ENCODE measurements at places on chromosomes 4 and X.

GRCh38 chr4:41460641-41461040, 77.3 kb upstream of the LIMCH1 start:
- DNase-seq = no peak

DNA sequence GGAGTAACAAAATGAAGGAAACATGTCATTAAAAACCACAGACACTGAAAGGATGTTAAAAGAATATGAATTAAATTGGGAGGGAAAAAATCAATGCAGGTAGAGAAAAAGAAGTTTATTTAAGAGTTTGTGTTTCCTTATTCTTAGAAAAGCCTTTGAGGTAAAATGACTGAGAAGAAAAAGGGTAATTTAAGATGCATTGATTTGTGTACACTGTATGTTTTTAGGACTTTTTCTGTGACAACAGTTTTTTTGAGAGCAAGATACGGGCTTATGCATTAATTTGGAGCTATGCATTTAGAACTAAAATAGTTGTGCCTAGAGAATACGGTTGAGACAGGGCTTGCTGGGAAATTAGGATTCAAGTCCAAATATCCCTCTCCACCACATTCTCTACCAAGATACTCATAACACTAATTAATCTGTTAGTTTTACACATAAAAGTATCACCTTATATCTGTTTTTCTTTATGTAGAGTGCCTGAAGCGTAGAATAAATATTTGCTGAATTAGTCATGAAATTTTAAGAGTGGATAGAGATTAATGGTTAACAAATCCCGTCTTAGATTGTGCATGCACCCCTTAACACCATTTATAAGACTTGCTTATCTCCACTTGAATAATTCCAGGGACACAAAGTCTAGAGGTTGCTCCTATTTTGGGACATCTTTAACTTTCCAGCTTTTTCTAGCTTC, 232.5 kb downstream of the PCDH7 start:
- no peak for DNase-seq

- no peak for DNase-seq
Observed at GRCh38 chr4:31193521-31193920, 473.4 kb downstream of the PCDH7 start.

DNA sequence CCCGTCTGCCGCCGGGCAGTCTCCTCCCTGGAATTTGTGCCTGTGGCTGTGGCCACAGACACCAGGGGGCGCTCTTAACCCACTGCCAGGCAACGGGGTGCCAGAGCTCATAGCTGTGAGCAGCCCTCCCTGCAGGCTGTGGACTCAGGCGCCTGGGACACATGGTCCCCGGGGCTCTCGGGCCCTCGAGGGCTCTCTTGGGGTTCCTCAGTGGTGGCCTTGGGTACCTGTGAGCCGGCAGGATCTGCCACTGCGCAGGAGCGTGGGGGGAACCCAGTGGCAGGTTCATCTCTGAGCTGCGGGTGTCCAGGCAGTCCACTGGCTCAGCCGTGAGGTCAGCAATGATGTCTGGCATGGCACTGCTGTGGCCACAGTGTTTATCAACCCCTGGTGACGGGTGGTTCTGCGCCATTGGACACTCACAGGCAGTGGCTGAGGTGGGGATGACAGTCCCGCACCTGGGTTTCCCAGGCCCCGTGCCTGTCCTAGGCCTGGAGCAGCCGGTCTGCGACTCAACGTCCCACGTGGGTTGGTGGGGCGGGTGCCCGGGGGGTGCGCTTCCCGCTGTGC, 37.2 kb downstream of the PCGF3 start:
- DNase-seq = no peak

GRCh38 chr4:23290656-23291055, 597.9 kb downstream of the GBA3 start:
- DNase-seq = no peak

GRCh38 chr4:99811850-99812249, 4.8 kb upstream of the DAPP1 start:
- DNase-seq = no peak

DNA sequence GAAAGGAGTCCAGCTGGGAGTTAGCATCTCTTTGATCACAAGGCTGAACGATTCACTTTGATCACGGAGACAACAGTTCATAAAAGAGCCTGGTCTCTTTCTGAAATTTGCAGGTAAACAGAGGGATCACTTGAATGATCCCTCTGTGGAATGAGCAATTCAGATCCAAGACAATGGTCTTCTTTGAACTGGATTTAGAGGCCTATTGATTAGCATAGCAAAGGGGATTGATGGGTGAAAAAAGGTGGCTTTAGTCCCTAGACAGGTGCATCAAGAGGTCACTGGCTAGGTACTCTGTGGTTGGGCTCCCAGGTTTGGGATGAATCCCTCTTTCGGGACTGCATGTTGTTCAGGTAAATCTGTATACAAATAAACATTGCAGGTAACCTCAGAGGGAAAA, 223.8 kb upstream of the TAPT1 start:
- no peak for DNase-seq

DNA sequence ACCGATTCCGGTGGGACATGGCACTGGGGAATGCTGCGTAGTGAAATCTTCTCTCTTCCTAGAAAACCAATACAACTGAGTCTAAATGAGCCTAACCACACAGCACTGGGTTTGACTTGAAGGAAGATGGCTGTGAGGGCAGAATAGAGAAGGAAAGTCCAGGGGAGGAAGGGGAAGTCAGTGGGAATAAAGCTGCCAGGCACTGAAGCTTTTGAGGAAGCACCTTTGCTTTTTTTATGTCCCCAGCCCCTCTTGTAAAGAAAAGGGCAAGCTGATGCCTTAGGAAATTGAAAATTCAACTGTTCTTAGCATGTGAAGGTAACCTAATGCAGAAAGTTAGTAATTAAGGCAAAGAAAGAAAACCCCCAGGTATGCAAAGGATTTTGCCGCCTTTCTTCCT, 20.6 kb downstream of the MED28 start:
- no peak for DNase-seq

DNA sequence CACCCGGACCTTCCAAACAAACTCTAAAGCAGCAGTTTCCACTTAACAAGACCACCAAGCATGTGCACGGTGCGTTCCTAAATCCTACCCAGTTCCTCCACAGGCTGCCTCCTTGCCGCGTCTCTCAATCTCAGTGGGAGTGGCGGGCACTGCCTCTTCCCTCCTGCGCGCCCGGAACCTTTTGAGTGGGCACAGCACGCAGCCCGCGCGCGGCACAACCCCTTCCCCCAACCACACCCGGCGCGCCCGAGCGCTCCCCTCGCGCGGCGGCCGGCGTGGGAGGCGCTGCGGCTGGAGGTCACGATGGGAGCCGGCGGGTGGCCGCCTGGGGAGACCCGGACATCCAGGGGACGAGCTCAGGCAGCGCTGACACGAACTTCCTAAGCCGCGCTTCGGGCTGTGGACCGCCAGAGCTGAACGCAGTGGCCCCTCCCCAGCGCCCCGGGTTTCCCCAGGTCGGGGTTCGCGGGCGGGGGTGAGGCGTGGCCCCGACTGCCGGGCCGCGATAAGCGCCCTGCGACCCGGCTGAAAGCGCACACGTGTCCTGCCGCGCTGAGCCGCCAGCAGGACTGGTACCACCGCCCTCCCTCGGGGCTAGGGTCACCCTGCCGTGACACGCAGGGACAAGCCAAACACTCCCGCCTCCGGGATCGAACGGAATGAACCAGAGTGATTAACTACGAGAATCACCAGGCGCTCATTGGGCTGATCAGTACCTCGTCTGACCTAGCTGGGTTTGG, at the start of gene ABCG2:
Gene ABCG2 (minus strand): TSS at position 151 of the 740 bp plus-strand sequence. CDS start 18,644 bp downstream, outside the sequence.
- no peak for DNase-seq

GRCh38 chr4:143140696-143141095, 44.0 kb upstream of the USP38 start:
- no peak for DNase-seq

DNA sequence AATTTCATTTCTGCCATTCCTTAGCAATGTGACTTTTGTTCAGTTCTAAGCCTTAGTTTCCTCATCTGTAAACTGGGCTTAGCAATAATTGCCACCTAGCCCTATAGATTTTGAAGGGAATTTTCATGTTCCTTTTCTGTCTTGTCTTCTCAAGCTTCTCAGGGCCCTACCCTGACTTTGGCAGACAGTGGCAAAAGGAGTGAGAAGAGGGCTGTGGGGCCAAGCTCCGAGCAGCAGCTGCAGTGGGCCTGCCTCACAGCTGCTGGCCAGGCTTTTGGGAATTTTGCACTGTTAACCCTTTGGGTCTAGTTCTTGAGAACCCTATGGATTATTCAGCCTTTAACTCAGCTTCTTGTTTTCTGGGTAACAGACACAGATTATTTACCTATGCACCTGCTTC, 67.6 kb upstream of the IGSF1 start:
- DNase-seq = no peak

- DNase-seq = no peak
Observed at GRCh38 chr4:21769404-21770147, 179.0 kb downstream of the KCNIP4 start.

Measured in NCI-H510A (cell line).